NCI-H510A (cell line): ENCODE measurements at places on chromosomes 4 and X.

DNA sequence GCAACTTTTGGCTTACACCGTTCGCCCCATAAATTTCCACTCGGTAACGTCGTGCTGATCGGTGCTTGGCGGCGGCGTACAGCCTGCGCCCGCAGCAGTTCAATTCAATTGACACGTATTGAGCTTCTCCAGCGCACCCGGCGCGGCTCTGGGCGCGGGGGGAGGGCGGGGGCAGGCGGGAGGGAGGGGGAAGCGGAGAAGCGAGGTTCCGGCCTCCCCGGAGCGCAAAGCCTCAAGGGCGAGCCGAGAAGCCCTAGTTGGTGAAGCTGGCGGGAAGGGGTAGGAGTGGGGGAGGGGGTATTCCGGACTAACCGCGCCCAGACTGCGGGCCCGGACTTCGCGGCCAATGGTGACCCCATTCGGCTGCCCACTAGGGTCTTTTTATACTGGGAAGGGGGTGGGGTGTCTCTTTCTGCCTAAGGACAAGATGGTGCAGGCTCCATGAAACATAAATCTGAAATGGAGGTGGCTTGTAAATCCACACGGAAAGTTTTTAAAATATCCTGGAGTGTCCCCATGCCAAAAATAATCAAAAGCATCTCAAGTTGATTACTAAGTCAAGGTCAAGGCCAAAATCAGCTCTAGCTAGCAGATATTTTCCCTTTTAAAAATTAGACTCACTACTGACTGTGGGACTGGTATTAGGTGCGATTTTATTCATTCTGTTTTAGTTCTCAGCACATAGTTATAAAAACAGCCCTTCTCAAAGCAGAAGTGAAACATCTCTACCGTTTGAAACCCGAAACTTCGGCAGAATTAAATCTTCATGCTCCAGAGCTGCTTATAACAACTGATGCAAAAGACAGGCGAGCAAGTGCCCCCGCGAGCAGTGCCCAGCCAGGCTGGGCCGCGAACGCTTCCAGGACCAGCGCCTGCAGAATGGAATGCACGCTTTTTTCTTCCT is 1.5 kb upstream of the BCOR start:
- no peak for DNase-seq

- no peak for DNase-seq
Observed at GRCh38 chrX:106955004-106955772, 35.0 kb downstream of the CLDN2 start.

- no peak for DNase-seq
Observed at GRCh38 chr4:133555671-133556070, 406.6 kb downstream of the PCDH10 start.

DNA sequence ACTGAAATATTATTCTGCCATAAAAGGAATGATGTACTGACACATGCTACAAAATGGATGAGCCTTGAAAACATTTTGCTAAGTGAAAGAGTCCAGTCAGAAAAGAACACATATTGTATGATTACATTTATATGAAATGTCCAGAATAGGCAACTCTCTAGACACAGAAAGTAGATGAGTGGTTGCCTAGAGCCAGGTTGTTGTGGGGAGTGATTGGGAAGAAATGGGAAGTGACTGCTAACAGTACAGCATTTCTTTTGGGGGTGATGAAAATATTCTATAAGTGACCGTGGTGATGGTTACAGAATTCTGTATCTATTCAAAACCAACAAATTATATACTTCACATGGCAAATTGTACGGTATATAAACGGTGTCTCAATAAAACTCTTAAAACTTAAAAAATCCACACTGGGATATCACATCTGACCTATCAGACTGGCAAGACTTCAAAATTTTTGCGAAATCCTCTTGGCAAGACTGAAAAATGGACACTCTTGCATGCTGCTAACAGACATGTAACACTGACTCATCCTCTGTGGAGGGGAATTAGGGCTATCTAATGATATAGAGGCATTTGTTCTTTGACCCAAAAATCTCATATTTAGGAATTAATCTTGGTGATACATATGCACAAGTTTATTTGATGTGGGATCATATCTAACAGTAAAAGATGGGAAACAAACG is 71.8 kb downstream of the FAM13A start:
- DNase-seq, result no peak

DNA sequence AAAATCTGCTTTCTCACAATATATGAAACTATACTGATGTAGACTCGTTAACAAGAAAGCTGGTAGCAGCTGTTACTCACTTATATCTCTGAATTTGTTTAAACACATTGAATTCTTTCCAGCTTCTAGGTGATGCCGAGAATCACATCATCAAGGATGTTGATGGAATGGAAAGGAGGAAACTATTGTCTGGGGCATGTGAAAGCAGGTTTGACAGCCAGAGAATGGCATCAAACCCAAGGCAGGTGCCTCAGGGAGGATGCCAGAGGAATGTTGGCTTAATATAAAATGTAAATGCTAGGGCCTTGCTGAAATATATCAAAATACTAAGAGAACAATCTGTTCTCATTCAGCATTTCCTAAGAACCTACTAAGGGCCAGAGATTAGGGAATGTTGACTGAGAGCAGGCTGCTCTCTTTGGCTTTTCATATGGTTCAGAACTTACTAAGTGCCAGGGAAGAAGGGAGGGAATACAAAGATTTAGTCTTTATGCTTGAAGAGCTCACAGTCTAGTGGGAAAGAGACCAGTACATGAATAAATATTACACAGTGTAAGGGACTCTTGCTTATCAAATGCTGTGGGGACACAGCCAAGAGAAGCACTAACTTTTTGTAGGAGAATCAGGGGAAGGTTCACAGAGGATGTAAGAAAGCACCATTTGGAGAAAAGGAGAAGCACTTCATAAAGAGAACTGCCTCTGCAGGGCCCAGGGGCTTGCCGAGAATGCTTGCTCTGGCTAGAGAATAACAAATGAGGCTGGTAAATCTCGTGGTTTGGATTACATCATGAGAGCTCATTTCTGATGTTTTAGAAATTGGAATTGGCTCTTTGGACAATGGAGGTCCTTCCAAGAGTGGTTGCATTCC is 14.7 kb downstream of the SLIT2 start:
- DNase-seq, result no peak

- DNase-seq, result no peak
Observed at GRCh38 chr4:4614925-4615678, 73.3 kb upstream of the STX18 start.

- no peak for DNase-seq
Observed at GRCh38 chr4:15654593-15655222, 449 bp downstream of the FBXL5 start.

DNA sequence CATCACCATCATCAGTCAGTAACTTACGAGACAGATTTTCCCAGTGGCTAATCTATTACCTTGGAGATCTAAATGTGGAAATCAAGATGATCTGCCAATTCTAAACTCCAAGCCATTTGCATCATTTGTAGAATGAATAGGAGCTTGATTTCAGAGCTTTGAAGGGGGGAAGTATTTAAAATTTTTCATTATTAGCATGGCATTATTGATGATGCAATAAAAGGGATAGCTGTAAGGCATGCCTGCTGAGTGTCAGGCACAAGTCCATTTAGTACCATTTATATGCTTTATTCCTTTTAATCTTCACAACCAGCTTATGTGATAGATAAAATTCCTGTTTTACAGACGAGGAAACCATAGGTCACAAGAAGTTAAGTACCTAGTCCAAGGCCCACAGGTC is 5.3 kb downstream of the EXOC1L start:
- DNase-seq, result no peak

DNA sequence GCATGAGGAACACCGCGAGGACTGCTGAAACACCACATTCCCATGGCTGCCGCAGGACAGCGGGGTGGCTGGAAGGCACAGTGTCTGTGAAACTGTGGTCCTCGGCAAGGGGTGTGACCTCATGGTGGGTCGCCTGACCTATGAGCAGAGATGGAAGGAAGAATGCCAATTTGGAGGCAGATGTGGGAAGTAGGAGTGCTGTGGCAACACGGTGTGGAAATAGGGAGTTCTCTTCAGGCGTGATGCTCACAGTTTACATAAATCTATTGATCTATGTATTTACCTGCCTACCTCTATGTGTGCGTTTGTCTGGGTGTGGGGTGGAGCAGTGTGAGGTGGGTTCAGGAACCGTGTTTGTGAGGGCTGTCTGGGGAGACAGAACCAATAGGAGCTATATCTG is 62.3 kb upstream of the LSM6 start:
- DNase-seq, result no peak

- DNase-seq, result no peak
Observed at GRCh38 chrX:85499400-85499799, 119.9 kb upstream of the POF1B start.

DNA sequence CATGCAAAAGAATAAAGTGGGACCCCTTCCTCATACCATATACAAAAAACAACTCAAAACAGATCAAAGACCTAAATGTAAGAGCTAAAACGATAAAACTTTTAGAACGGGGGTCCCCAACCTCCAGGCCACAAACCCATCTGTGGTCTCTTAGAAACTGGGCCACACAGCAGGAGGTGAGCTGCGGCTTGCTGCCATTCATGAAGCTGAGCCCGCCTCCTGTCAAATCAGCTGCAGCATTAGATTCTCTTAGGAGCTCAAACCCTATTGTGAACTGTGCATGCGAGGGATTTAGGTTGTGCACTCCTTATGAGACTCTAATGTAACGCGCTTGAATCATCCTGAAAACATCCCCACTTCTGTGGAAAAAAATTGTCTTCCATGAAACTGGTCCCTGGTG is 7.0 kb upstream of the GATA1 start:
- no peak for DNase-seq

DNA sequence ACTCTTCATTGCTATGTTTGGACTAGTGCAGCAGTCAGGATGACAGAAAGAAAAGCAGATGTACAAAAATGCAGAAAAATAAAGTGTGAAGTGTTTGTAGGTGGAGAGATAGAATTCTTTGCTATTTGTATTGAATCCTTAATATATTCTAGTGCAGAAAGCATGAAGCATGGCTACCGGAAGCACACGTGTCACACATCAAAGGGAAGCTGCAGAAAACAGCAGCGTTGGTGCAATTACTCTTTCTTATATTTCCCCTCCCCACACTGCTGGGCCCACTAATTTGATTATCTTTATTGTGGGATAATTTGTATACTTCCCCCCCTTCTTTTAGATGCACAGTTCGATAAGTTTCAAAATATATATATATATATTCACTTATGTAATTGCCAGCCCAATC is 35.9 kb upstream of the TAPT1 start:
- DNase-seq, result no peak

GRCh38 chr4:8167815-8168214 is 9.2 kb upstream of the ABLIM2 start:
- no peak for DNase-seq

GRCh38 chr4:177455561-177455970 is 13.3 kb upstream of the AGA start:
- DNase-seq, result no peak

- DNase-seq, result no peak
Observed at GRCh38 chr4:88771883-88772450, 74.3 kb upstream of the NAP1L5 start.

DNA sequence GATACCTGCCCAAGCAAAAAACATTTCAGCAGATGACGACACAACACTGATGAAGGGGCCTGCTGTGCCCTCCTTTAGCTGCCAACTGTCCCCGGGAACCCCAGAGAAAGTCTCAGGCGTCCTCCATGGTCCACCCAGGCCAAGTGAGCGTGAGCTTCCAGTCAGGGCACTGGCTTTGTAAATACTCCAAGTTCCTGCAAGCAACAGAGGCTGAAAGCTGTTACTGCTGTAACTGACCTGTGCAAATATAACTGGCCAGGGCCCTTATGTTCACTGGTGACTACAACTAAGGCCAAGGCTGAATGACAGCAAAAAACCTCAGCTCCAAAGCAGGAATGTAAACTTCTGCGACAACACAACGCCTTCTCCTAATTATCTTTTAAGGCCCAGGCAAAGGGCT is 8.2 kb downstream of the WDR1 start:
- no peak for DNase-seq

- no peak for DNase-seq
Observed at GRCh38 chr4:8841678-8842268, 29.9 kb downstream of the HMX1 start.

- no peak for DNase-seq
Observed at GRCh38 chrX:122440832-122441231, 743.2 kb upstream of the GRIA3 start.

- no peak for DNase-seq
Observed at GRCh38 chrX:101564651-101565050, 14.3 kb downstream of the ARMCX1 start.

- no peak for DNase-seq
Observed at GRCh38 chr4:21890231-21890630, 58.3 kb downstream of the KCNIP4 start.

DNA sequence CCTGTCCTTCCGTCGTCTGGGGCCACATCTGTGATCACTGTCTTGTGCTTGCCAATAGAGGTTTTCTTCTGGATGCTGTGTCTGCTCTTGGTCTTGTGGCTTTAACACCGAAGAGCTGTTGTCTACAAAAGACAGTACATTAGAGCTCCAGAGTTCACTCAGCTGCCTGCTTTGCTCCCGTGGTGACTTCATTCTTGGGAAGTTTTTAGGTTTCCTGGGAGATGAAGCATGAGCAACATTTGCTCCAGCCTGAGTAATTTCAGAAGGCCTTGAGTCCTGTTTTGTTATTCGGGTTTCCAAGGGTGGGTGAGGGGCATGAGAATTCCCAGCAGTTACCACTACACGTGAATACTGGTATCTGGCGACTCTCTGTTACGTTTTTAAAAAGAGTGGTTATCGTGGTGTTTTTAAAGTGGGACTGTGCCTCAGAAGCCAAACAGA is 189.2 kb downstream of the SHROOM3 start:
- no peak for DNase-seq

DNA sequence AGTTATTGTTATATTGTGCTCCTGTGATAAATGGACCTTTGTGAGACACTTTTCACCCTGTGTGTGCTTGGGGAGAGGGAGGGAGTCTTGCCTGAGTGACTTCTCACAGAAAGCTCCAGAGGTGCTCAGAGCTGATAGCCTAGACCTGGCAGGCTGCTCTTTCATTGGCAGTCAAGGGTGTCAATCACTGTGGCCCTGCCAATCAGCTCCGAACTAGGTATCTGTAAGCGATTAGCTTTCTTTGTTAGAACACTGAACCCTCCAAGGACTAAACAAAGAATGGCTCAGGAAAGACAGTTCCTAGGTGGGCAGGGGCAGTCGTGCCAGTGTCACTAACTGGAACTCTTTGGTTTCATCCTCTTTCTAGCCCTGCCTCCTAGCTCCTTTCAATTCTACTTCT is 2.7 kb upstream of the NALF2 start:
- no peak for DNase-seq
